H9 (cell line): ENCODE measurements at places on chromosomes 3 and 15. TPM values are rescaled to one million over a fixed set of nuclear protein-coding genes. Genes with fewer than 3 reads are reported as not detected.

GXYLT2 gene
- total RNA-seq = 2.0 and 2.6 TPM in 2 replicates

- no peaks in the 10 kb centered on the region for H3K4me1 ChIP-seq
- H3K27me3 ChIP-seq = no peaks in the 10 kb centered on the region
- no peak overlapping the region for H3K27ac ChIP-seq
- DNase-seq = peak; percentile 38
- no peaks in the 10 kb centered on the region; the same call in 2 of the 3 replicates for H3K36me3 ChIP-seq
Observed at GRCh38 chr3:153835540-153835939, 285.6 kb upstream of the ARHGEF26 start.

- no peaks in the 10 kb centered on the region for H3K36me3 ChIP-seq
- H3K27ac ChIP-seq = no peak overlapping the region
- H3K4me3 ChIP-seq = no peak overlapping the region
- no peaks in the 10 kb centered on the region for H3K27me3 ChIP-seq
- 0 out of 2 replicates have a peak, but pooled peaks cover 2% of the 10 kb centered on the region for H3K4me1 ChIP-seq
Observed at GRCh38 chr3:62805580-62806277, 69.5 kb downstream of the CADPS start.

GPR149 gene
- not detected in 2 replicates for total RNA-seq

- H3K4me3 ChIP-seq = no peak overlapping the region
- H3K27ac ChIP-seq = no peak overlapping the region
- peaks cover 6% of the 10 kb centered on the region for H3K4me1 ChIP-seq
- H3K36me3 ChIP-seq = no peaks in the 10 kb centered on the region
Observed at GRCh38 chr3:195254454-195255175, 16.3 kb downstream of the XXYLT1 start.

DNA sequence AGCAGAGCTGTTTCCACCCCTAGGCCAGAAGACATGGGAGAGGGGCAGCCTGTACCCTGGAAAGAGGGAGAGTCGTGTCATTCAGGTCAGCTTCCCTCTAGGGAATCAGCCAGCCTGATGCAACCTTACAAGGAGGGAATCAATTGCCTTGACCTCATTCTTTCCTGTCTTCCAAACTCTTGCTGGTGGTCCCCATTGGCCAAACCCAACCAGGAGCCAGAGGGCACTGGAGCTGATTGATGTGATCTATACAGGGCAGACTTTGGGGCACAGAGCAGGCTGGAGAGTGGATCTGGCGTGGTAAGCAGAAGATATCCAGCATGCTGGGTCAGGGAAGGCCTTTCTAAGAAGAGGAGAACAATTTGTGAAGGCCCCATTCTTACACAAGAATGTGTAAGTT lies 19.1 kb upstream of the MAGEF1 start:
- no peaks in the 10 kb centered on the region; the same call in 1 of the 2 replicates for H3K4me1 ChIP-seq
- no peaks in the 10 kb centered on the region; the same call in 1 of the 2 replicates for H3K27me3 ChIP-seq
- no peak overlapping the region for H3K27ac ChIP-seq
- H3K4me3 ChIP-seq = no peak overlapping the region
- no peaks in the 10 kb centered on the region for H3K36me3 ChIP-seq

GRCh38 chr3:45943207-45943846 lies at the start of gene CXCR6:
Gene CXCR6, plus strand, starts transcription at chr3:45943464. Its CDS starts 3,018 bp downstream, at chr3:45946482.
- H3K36me3 ChIP-seq = peaks cover 26% of the 10 kb centered on the region
- DNase-seq = no peak
- no peaks in the 10 kb centered on the region for H3K27me3 ChIP-seq

SLC28A1 gene
- total RNA-seq = 0.13 TPM in 1 of 2 replicates, not detected in the other
